ENCODE measurements at places on chromosomes 3 and 15.

- DNase-seq: no peak
Observed at GRCh38 chr15:90241343-90242192, 7.6 kb downstream of the GDPGP1 start.

DNA sequence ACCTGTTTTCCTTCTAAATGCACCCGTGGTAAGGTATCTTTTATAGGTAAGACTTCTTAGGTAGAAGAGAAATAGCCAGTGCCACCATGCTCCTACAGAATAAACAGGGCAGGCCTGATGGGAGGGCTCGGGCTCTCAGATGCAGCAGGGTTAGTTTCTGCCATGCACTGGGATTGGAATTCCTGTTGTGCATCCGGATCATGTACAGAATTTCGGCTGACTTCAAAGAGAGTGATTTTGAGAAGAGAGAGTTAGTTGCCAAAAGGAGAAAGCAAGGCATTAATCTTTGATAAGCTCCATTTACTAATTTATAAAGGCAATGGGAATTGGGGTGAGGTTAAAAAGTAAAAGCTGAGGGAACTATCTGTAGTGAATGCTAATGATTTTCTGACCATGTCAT lies 211.2 kb downstream of the WDR72 start:
- DNase-seq: no peak

- DNase-seq: peak; percentile 4
Observed at GRCh38 chr3:535566-536416, 339.2 kb downstream of the CHL1 start.

DNA sequence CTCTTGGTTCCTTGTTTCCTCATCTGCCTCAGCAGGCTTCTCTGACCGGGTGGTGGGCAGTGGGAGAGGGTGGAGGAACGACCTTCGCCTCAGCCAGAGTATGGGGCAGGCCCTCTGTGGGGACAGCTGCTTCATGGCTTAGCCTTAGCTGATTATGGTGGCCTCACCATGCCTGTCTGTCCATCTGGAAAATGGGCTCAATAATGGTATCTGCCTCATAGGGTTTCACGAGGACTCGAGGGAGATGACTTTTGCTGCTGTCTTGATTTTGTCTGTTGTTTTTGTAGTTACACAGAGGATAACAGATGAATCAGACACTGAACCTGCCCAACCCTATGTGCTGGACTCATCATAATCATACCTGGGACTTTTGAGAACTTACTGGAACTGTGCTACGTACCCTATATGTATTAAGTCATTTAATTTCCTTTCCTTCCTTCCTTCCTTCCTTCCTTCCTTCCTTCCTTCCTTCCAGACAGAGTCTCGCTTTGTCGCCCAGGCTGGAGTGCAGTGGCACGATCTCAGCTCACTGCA lies 46.5 kb downstream of the CDC25A start:
- no peak for DNase-seq

DNA sequence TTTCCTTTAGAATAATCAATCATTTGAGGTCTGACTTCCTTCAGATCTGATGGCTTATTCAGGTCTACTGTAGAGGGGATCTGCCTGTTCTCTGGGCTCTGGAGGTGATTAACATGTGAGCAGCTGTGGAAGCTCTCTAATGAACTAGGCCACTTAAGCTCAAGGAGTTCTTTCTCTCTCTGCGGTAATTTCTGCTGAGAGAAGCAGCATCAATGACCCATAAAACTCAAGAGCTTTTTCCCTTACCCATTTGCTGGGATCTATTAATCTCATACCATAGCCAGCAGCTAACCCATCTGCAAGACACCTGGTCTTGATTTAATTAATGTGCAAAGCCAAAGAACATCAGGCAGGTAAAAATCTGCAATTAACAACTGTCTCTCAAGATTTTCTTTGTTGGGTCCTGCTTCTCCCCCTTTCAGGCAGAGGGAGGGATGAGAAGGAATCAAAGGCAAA lies 73.2 kb upstream of the DLG1 start:
- peak; percentile 46 for DNase-seq

DNA sequence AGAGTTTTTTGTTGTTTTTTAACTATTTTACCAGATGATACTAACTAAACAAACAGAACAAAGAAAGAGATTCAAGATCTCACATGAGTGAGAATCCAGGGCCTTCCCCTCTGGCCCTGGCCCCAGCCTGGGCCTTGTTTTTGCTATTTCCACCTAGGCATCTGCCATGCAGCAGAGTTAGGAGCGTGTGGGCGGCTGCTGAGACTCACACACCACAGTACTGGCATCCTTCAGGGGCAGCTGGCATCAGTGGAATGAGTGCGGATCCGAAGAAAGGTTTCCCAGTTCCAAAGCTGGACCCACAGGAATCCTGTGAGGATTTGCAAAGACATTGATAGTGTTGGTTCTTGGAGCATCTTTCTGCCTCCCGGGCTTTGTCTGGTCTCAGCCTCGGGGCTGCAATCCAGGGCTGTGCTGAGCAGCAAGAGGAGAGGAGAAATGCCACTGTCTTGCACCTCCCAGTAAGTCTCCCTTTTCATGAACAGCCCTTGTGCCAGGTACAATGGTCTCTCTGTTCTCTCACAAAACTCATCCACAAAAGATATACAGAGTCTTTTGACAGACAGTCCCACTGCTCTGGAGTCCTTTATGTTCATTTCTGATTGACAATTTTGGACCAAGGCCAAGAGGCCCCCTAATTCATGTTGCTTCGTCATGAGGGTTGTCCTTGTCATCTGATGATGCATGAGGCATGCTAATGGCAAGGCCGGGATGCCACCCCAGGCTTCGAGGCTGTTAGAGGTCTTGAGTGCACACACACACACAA lies 46.6 kb downstream of the APH1B start:
- peak; percentile 63 for DNase-seq

DNA sequence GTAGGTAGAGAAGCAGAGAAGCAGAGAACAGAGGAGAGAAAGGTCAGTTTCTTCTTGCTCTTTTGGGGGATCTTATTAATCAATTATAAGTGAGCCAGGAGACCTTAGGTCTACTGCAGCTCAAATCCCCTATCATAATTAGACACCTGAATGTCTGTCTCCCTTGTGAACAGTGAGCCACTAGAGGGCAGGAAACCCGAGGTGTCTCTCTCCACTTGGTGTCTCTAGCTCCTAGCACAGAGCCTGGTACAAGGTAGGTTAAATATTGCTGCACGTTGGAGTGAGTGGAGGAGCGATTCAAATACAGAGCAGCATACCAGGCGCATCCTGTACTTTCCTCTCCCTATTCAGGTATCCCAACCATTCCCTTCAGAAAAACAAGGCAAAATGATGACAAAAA lies 2.0 kb upstream of the ST8SIA2 start:
- peak; percentile 67 for DNase-seq

DNA sequence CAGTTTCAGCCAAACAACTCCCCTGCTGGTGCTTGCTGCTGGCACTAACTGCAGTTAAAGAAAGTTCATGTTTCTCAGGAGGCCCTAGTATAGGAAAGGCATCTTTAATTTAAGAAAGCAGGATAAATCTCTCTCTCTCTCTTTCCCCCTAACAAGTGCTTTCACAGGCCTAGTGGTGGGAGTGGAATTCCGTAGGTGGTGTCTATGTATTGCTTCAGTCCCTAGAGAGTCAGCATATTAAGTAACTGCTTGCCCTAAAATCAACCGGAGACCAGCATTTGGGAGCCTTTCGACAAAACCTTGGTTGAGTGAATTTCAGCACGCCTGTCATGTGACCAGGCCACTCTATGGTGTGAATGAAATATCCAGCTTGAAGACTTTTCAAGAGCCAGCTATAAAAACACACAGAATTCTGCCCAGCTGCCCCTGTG lies 169.2 kb upstream of the TGFBR2 start:
- DNase-seq: peak; percentile 28

GRCh38 chr3:97967966-97968365 lies 4.3 kb downstream of the RIOX2 start:
- DNase-seq: no peak

DNA sequence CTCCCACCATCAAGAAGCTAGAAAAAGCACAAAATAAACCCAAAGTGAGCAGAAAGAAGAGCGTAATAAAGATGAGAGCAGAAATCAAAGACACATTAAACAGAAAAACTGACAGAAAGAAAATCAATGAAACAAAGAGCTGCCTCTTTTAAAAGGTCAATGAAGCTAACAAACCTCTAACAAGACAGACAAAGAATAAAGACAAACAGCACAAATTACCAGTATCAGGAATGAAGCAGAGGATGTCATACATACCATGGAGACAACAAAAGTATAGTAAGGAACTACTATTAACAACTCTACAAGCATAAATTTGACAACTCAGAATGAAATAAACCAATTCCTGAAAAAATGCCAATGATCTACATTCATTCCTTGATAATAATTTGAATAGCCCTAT lies 15.0 kb downstream of the C3orf70 start:
- DNase-seq: no peak

DNA sequence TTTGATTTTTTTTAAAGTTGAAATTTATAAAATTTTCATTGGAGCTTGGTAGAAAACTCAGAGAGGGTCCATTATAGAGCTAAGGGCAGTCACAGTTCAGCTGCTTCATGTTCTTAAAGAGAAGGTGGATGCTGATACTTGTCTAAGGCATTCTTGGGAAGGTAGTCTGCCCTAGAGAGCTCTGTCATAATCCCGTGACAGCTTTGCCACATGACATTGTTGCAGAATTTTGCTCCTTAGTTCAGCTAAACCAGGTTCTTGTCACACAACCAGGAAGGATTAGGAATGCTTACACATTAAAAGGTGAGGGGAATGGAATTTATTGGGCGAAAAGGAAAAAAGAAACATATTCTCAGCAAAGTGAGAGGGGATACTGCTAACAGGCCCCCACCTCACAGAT lies 130.9 kb downstream of the GMNC start:
- no peak for DNase-seq

- no peak for DNase-seq
Observed at GRCh38 chr3:127751782-127752181, 70.5 kb downstream of the MGLL start.

- DNase-seq: no peak
Observed at GRCh38 chr15:96146726-96147125, 183.8 kb upstream of the NR2F2 start.

GRCh38 chr15:50135031-50135551 lies 16.1 kb upstream of the ATP8B4 start:
- DNase-seq: peak; percentile 68

- DNase-seq: no peak
Observed at GRCh38 chr15:87971076-87971475, 285.5 kb downstream of the NTRK3 start.

- no peak for DNase-seq
Observed at GRCh38 chr15:72786676-72787345, 3.3 kb upstream of the ADPGK start.

DNA sequence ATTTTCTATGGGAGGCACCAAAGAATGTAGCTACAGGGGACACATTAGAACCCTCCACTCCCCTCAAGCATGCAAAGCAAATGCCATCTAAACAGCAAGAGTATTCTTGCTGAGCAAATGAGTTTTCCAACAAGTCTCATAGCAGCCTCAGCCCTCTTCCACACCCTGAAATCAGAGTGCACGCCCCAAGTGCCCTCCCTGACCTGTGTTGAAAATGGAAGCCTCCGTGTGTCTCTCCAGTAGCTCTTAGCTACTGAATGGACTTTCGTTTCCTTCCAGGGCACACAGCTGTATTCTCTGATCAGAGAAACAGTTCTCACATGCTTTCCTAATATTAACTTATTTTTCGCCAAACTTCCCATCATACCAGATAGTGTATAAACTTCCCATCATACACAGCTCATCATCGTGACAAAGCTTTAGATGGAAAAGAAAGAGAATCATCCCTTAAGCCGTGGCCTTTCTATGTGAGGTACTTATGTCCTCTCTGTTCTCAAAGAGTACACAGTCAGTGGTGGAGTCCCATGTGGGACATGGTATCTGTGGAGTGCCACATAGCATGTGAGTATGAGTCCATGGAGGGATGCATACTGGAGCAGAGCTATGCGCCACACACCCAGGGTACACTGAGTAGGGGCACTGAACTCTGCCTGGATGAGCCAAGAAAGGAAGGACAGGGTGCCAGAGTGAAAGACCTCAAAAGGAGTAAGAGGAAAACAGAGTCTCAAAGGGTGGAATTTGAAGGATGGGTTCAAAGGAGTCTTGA lies 434.5 kb downstream of the MCTP2 start:
- no peak for DNase-seq

DNA sequence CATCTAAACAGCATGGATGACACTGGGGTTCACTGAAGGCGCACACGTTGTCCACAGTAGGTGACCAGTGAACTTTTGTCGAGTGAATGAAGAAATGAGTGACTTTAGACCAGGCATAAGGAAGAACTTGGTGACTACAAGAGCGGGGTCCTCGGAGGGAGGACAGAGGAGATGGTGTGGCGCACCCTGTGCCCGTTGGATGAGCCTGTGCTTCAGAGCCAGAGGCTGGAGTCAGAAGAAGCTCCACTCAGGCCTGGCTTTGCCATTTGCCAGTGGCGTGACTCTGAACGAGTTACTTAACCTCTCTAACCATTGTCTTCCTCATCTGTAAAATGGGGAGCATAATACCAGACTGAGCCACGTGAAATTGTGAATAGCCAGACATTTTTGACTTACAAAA lies 42.2 kb downstream of the MUC4 start:
- no peak for DNase-seq

- DNase-seq: no peak
Observed at GRCh38 chr3:30085486-30085885, 520.9 kb upstream of the TGFBR2 start.

DNA sequence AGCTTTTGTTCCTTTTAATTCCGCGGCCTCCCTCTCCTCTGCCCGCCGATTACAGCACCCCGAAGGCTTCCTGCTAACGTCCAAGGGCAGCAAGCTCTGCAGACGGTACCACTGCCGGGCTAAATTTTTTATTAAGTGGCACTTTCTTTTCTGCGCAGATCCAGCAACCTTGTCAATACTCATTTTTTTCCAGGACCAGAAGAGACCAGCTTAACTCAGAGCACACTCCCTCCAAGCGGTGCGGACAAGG lies 542 bp upstream of the MEIS2 start:
- DNase-seq: no peak

DNA sequence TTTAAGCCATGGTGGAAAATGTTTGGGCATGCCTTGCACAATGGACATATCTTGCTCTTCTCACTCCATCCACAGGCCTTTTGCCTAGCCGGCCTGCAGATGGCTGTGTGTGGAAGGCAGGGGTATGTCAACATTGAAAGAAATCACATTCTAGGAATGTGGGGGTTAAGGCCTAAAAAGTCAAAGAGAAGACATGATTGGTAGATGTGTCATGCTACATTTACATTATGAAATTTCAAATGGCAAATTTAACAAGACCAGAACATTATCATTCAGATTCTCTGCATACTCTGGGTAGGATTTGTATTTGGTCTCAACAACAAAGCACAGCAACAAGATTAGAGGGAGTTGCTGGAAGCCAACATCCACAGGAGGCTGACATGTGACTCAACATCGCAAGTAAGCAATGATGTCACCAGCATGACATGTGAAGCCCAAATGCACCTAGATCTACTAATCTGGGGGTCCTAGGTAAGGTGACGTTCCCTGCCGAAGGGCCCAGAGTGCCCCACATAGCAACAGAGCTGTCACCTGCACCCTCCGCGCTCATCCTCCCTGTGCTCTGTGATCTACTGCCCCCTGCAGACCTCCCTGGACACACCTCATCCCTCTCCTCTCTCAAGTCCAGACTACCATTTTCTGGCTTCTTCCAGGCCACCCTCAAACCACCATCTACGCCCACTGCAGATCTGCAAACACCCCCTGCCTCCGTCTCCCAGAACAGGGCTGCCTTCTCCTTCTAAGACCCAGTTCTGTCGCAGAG lies 39.4 kb downstream of the CLDN18 start:
- no peak for DNase-seq

GRCh38 chr3:138297059-138297607 lies 32.5 kb downstream of the NME9 start:
- no peak for DNase-seq
